ENCODE measurements at places on chromosomes 2 and 18.

GRCh38 chr2:54468673-54469072 lies 12.5 kb downstream of the SPTBN1 start:
- DNase-seq, result no peak

GRCh38 chr18:10481831-10482230 lies 27.4 kb downstream of the APCDD1 start:
- DNase-seq, result no peak

DNA sequence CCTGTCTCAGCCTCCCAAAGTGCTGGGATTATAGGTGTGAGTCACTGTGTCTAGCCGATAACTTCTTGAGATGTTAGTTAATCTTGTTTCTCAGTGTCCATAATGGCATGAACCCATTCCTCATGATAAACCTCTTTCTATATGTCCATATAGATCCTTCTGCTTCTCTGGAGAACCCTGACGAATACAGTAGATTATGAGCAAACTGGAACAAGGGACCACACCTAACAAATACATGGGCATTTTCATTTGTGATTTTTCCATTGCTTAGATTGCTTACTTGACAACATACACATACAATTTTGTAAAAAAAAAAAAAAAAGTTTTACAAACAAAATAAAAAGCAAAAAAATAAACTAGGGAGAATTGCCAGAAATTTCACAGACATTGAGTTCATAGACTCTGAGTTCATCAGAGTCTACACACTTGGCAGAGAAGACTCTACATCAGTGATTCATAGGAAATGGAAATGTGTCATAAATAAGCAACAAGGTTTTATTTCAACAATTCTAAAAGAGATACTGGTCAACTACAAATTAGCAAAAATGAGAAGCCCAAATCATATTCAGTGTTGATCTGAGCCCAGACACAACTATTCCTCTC lies 96.7 kb downstream of the GALR1 start:
- DNase-seq, result no peak

DNA sequence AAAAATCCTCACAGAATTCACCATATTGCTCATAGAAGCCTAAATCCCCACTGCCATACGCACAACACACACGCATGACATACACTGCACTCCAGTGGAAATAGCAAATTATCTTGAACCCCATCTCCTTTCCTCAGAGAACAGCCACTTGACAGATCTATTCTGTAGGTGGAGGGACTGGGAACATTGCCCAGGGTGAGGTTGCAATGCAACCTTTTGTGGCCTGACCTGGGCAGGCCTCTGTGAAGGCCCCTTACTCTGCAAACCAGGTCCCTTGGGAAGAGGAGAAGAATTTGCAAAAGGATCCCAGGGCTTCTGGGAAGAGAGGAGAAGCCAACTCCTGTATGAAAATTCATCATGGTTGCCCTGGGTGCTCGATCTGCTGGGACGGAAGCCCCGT lies 51.9 kb downstream of the SDC1 start:
- no peak for DNase-seq

- no peak for DNase-seq
These were observed 313.6 kb upstream of the CDH20 start for GRCh38 chr18:61019338-61020301.

GRCh38 chr2:163565192-163565591 lies 170.6 kb downstream of the FIGN start:
- no peak for DNase-seq

- no peak for DNase-seq
These were observed 171.7 kb upstream of the SOX11 start for GRCh38 chr2:5520463-5520972.

- peak; percentile 37 for DNase-seq
These were observed 26.3 kb downstream of the MRPL35 start for GRCh38 chr2:86225581-86225980.

DNA sequence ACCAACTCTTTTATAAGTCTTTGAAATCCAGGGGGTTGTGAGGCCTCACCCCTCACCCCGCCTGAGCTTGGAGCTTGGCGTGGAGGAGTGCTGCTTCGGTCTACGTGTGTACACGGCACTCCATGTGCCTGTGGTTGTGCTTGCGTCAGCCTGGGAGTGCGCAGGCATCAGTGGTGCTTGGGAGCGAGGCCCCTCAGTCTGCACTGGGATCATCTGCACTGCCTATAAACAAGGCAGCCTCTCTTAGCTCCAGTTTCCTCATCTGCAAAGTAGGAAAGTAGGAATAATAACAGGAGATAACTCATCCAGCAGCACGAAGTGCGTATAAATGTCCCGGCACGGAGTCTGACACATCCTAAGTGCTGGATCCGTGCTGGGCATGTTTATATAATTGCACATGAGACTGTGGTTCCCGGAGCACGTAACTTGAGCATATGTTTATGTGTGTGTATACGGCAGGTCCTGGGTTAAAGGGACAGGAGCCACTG lies 1.2 kb downstream of the GYPC start:
- DNase-seq, result peak; percentile 59

- DNase-seq, result no peak
These were observed 7.8 kb downstream of the SPEG start for GRCh38 chr2:219442256-219443015.

DNA sequence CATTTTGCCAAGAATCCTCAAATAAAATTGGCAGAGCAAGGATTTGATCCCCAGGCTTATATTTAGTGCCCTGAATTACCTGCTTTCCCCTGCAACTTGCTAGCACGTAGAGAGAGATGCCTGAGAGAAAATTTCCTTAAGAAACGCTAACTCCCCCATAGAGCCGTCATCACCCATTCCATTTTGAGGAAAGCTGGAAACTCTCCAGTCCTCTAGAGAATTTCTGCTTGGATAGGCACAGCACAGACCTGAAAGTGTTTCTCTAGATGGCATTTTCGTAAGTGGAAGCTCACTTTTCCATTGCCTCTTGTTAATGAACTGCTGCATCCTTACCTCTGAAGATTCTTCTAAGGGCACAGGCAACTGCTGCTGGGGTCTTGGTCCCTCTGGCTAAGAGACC lies 277.8 kb upstream of the SIX2 start:
- no peak for DNase-seq

GRCh38 chr2:212957624-212958023 lies 193.8 kb downstream of the IKZF2 start:
- DNase-seq, result peak; percentile 34

GRCh38 chr2:48109491-48110204 lies 203.3 kb upstream of the FBXO11 start:
- no peak for DNase-seq

DNA sequence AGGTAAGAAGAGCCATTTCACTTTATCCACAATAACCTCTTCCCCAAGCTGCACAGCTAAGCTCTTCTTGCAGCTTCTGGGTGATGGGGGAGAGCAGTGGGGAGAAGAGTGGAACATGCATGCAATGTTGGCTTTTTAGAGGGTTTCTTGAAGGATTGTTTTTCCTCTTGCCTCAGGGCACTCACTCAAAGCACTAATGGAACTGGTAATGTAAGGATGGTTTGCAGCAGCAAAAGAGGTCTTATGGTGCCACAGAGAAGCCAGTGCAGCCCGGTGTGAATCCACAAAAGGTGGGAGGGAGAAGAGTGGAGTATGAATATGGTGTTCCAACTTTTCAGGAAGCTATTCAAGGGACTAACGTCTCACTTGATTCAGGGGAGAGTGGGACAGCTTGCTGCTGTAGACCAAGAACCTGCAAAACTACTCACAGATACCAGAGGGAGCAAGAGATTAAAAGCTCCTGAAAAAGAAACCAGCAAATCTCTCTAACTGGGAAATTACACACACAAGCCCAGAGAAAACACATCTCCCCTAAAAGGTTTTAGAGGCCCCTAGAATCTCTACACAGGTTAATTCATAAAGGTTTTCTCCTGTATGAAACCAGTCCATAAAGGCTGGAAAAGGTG lies 116.4 kb downstream of the CHN1 start:
- DNase-seq, result no peak

DNA sequence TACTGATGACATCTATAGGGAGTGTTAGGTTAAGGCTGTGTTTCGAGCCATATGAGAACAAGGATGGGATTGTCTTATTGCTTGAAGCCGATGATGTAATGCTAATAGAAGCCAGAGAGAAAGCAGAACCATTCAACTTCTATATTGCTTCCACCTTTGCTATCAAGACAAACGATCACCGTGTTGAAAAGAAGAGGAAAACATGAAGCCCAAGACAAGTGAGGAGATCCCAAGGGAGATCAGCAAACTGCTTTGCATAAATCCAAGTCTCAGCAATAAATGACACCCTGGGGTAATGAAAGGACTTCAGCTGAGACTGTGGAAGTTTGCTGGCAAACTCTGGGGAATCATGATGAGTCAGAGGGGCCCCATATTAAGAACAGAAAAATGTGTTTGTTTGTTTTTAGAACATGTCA lies 206.2 kb downstream of the NCKAP5 start:
- DNase-seq, result no peak

DNA sequence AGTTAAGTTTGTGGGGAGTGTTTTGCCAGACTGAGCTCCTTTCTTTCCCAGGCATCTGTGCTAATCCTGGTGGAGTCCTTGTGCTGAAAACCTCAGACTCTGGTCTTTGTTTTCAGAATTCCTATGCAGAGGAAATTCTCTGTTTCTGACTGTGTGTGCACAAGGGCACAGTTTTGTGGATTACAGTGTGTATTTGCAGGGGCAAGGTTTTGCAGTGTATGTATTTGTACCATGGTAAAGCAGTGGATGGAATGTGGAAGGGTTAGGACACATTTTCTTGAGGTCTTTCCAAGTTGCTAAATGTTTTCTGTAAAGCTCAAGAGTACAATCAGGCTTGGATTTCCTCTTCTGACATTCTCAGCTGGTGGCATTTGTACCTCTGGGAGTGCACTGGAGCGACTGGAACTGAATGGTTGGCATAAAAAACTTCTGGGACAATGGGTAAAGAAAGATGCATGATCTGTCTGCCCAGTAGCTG lies 139.5 kb upstream of the RND3 start:
- no peak for DNase-seq

- DNase-seq, result no peak
These were observed 32.5 kb upstream of the ERCC3 start for GRCh38 chr2:127326289-127326945.

GRCh38 chr2:238420878-238421694 lies 5.6 kb upstream of the ASB1 start:
- DNase-seq, result no peak

- no peak for DNase-seq
These were observed 146.8 kb downstream of the MTX2 start for GRCh38 chr2:176415937-176416499.

- no peak for DNase-seq
These were observed 329.9 kb upstream of the RAB12 start for GRCh38 chr18:8279346-8279745.
